ENCODE measurements at places on chromosomes 5 and 9.

DNA sequence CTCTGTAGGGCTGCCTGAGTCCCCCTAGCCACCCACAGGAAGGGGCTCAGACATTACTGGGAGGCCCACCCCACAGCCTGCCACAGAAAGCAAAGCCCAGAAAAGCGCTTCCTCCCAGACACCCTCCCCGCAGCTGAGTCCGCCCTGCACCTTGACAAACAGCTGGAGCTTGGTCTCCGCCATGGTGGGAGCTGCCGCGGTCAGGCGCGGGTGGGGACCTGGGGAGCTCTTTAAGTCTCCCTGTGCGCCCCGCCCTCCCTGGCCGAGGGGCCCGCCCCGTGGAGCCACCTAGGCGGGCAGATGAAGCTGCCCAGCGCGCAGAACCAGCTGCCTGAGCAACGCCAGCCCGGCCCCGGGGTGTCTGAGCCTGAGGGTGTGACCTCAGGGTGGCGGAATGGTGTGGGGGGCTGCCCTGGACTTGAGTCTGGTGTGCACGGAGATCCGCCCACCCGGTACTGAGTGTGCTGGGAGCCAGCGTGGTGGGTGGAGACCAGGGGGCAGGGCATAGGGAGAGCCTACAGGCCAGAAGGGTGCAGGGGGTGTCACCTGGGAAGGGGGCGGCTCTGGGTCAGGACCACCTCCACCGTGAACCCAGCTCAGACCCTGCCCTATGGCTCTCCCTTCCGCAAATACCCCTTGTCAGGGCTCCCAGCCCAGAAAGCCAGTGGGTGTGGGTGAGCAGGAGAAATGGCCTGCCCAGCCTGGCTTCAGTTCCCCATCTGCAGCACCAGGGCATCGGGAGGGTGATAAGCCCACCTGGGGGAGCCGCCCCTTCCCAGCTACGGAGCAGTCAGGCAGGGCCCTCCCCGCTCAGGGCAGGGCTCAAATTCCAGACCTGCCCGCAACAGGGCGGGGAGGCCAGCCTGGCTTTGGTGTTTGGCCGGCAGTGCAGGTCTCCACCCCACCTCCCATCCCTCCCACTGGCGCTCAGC, at the start of gene CLIC3:
Gene CLIC3, minus strand, starts transcription at position 208 of the 932 bp plus-strand sequence. Its CDS starts 25 bp downstream, at position 183.
- DNase-seq = no peak

- DNase-seq = no peak
Observed at GRCh38 chr5:16901021-16901644, 35.0 kb downstream of the MYO10 start.

- no peak for DNase-seq
Observed at GRCh38 chr5:76820526-76820890, 1.7 kb downstream of the F2RL1 start.

GRCh38 chr5:125149527-125149926, 403.1 kb upstream of the ZNF608 start:
- DNase-seq = no peak

DNA sequence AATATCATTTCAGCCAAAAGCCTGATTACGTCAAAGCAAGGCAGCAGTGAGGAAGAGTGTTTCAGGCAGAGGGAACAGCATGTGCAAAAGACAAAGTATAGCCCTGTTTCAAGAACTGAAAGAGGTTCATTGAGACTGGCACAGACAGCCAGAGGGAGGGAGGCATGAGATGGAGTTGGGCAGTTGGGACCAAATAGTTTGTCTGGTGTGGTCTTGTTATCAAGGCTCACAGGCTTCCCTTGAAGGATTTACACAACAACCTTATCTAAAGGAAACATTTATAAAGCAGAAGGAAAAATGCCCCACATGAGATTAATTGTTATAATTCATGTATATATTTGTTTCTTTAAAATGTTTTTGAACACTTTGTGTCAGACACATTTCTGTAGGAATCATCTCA, 253.3 kb downstream of the DMAC1 start:
- DNase-seq = no peak

DNA sequence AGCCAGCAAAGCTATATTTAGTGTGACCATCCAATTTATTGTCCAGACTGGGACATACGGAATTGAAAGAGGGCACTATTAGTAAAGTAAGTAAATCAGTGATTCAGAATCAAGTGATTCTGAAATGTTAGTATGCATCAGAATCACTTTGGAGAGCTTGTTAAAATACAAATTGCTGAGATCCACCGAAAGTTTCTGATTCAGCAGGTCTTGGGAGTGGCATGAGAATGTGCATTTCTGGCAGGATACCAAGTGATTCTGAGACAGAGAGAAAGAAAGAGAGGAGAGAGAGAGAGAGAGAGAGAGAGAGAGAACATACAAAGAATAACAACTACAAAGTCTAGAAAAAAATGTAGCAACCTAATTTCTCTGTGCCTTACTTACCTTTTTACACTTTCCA, 65.4 kb upstream of the ASTN2 start:
- DNase-seq = no peak

GRCh38 chr5:98839469-98840383, 66.3 kb downstream of the RGMB start:
- DNase-seq = no peak

DNA sequence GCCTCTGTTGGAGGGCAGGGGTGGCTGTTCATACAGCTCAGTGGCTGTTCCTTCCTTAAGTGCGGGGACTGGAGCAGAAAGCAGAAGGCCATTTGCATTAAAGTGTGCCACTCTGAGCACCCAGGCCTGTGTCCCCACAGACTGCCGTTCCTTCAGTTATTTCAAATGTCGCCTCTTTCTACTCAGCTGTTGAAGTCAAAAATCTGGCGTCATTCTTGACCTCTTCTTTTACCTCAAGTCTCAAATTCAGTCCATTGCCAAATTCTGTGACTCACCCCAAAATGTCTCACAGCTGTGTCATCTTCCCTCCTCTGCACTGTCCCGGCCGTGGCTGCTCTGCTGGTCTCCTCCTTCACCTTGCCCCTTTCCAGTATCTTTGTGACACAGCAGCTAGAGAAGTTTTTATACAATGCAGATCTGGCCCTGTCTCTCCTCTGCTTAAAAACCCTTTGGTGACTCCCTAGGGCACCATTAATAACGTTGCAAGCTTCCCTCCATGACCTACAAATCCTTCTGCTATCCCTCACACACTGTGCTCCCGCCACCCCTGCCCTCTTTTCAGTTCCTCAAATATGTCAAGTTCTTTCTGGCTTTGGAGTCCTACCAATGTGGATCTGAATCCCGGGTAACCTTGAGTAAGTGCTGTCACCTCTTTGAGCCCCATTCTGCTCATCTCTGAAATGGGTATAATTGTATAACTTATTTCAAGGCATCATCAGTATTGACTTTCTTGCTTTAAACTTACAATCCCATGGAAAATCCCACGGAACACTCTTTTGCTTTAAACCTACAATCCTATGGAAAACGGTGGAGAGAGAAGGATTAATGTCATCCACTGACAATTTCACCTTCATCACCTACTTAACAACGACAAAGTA, 98.3 kb upstream of the BOD1 start:
- no peak for DNase-seq

GRCh38 chr5:100647461-100648230, 112.5 kb downstream of the FAM174A start:
- no peak for DNase-seq

DNA sequence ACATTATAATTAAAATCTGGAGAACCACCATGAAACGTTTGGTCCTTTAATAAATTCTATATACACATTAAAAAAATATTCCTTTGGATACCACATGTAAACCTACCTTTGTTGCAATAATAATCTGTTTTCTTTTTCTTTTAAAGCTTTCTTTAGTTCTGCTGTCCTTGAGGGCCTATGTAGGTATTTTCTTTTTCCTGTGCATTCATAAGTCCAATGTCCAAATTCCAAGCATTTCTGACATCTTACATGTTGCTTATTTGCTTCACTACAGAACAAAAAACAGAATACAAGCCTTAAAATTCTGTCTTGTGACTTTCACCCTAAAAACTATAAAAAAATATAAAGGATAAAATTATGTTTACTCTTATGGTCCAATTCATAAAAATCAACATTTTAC, 19.7 kb downstream of the ZCCHC10 start:
- no peak for DNase-seq

DNA sequence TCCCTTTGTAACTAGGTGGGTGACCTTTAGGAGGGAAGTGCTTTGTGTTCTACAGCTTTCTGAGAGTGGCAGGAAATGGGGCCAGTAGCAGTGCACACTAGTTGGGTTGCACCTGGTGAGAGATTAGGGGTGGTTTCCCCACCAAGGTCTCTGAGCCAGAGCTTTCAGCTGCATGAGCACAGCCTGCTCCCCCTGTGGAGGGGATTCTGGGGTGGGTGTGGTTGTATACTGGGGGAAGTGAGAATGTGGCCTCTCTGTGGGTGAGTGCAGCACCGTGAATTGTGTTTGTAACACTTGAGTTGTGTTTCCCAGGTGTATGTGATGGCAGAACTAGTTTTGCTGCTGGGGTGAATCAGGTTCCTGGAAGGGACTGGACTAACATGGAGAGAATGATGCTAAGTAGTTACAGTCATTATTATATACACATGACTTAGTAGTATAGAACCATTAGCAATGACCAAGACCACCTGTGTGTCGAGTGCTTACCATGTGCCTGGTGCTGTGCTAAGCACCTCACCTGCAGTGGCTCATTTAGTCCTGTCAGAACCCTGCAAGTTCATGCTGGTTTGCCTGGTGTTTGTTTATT, 11.8 kb upstream of the CXXC5 start:
- DNase-seq = no peak

DNA sequence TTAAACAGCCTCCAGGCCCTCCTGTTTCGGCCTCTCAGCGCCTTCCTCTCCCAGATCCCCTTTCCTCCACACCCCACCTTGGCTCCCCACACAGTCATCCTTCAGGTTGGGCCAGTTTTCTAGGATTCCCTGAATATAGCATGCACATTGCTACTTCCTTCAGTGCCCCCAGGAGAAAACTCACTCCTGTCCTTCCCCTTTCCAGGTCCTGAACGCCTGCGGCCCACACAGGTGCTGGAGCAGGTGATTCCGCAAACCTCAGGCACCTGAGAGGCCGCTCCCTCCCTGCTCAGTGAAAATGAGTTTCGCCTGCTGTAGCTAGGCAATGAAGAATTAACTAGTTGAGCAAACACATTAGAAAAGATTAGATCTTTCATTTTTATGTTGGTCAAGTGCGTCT, 185.0 kb downstream of the MED10 start:
- peak; percentile 28 for DNase-seq

- DNase-seq = no peak
Observed at GRCh38 chr9:18343784-18344183, 130.2 kb upstream of the ADAMTSL1 start.

DNA sequence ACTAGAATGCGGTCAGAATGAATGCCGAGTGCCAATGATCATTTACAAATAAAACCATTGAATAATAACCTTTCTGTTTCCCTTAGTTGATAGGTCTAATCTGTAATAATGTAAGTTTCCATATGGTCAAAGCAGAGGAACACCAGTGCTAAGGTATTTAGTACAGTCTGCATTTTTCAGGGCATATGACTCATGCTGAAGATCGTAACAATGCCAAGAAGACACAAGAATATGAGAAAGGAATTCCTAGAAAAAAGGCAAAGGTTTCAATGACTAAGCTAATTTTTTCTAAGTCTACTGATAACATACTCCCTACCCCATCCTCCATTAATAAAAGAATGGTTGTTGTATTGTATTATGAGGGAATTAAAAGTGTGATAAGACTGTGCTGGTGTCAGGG, 2.8 kb downstream of the OR1L8 start:
- DNase-seq = no peak

DNA sequence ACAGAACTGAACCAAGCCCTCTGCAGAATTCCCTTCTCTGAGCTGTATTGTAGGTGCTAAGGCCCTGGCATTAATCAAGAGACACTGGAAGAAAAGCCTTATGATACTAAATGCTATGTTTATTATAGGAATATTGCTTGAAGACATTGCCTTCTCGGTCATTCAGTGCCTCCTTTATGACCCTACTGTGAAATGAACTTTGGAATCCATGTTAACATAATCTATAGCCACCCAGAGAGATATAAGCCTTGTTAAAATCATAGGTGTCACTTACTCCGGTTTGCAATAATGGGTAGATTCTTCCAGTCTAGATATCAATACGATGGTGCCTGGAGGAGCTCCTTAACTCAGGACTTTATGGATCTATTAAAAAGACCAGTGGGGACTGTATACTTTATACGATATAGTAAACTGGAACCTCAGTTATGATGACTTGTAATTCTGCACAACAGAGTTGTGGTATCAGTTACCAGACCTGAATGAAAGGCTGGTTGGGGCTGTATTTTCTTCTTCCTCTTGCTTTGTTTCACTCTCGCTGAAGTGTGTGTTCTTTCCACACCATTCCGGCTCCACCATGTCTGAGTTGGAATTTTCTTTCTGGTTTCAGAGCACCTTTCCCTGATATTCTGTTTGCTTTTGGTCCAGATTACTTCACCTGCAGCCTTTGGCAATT, 154.5 kb downstream of the DROSHA start:
- no peak for DNase-seq

DNA sequence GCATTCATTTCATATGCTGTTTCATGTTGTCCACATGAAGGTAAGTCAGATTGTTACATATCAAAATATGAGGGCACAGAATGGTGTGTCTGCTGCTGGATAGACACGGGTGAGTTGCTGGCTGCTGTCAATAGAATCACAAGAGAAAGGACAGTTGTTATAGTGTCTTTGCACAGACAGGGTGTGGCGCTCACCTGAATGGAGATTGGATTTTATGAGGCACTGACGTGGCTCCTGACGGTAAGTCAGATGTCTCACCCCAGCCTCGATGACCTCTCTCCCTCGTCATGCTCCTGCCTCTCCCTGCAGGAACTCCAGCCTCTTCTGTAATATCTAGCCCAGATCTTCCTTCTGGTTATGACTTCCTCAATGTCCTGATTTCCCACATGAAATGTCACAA, 75.4 kb upstream of the SELENOP start:
- no peak for DNase-seq

DNA sequence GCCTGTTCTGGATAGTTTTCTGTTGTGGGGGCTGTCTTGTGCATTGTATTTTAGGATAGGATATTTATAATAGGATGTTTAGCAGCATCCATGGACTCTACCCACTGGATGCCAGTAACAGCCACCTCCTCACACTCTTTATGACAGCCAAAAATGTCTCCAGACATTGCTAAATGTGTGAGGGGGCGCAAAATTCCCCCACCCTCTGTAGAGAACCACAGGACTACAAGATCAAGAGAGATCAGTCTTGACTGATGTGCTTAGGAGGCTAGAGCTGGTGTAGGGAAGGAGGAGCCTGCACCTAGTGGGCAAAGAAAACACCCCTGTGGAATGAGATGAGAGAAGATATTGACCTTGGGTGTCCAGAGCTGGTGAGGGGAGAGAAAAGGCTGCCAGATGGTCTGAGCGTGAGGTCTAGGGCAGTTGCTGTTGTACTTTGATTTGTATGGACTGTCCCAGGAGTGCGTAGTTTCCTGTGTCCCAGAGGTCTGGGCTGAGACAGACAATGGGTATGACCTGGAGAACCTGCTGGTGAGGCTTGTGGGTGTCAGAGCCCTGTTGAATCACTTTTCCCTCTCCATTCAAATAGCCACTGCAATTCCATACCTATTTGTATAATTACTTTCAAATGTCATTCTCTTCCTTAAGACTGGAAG, 16.3 kb downstream of the DAPK1 start:
- no peak for DNase-seq

- DNase-seq = no peak
Observed at GRCh38 chr5:178427576-178428197, 162.5 kb downstream of the COL23A1 start.
